ENCODE measurements at places on chromosomes 3 and 15. TPM values are rescaled to one million over a fixed set of nuclear protein-coding genes. Genes with fewer than 3 reads are reported as not detected.

The MAP1A gene
- 0.27 TPM for total RNA-seq

The CAPN3 gene
- 2.3 TPM for total RNA-seq

The CACNA2D3 gene
- total RNA-seq: not detected

The SI gene
- total RNA-seq: not detected

The RASL12 gene
- total RNA-seq: 0.12 TPM

The SLC28A2 gene
- not detected for total RNA-seq

The CKMT1B gene
- 5.4 TPM for total RNA-seq

The ECE2 gene
- total RNA-seq: not detected

The CP gene
- total RNA-seq: 5.4 TPM

The RAB6B gene
- total RNA-seq: 4.7 TPM

The RETNLB gene
- total RNA-seq: not detected

The CCR3 gene
- 0.17 TPM for total RNA-seq

The EDC3 gene
- 70.1 TPM for total RNA-seq

The CCNB2 gene
- 86.4 TPM for total RNA-seq

The GRAMD2A gene
- total RNA-seq: 0.95 TPM

The ACTC1 gene
- total RNA-seq: not detected

The CFAP100 gene
- not detected for total RNA-seq

The ALDH1A2 gene
- 231 TPM for total RNA-seq

The COPS2 gene
- total RNA-seq: 73.7 TPM

The PROS1 gene
- 1.3 TPM for total RNA-seq

The ADGRG7 gene
- total RNA-seq: 1.4 TPM

The DYNC1LI1 gene
- 29.8 TPM for total RNA-seq

The ACP3 gene
- total RNA-seq: 3.8 TPM

The AQR gene
- total RNA-seq: 15.8 TPM

The WDR5B gene
- total RNA-seq: 7.2 TPM

The NEK10 gene
- 2.3 TPM for total RNA-seq

The GP5 gene
- 0.21 TPM for total RNA-seq

The SERINC4 gene
- total RNA-seq: 0.33 TPM

The CELF6 gene
- 0.19 TPM for total RNA-seq

The DAPK2 gene
- 1.1 TPM for total RNA-seq

The FANCD2OS gene
- total RNA-seq: not detected

The ARHGEF26 gene
- total RNA-seq: 19.0 TPM

The COX5A gene
- 280 TPM for total RNA-seq

The C3orf52 gene
- total RNA-seq: 28.2 TPM

The SLC2A2 gene
- 0.95 TPM for total RNA-seq

The AMT gene
- 9.7 TPM for total RNA-seq

The CDHR4 gene
- not detected for total RNA-seq

The LRRC31 gene
- 2.8 TPM for total RNA-seq

The TM4SF4 gene
- total RNA-seq: 257 TPM

The PPP1R14D gene
- total RNA-seq: 0.51 TPM

The KBTBD12 gene
- not detected for total RNA-seq

The SLC9C1 gene
- not detected for total RNA-seq
